ENCODE measurements at places on chromosomes 4 and X.
A peak's percentile ranks its signal among the peaks of the same experiment; 100 is the strongest.

DNA sequence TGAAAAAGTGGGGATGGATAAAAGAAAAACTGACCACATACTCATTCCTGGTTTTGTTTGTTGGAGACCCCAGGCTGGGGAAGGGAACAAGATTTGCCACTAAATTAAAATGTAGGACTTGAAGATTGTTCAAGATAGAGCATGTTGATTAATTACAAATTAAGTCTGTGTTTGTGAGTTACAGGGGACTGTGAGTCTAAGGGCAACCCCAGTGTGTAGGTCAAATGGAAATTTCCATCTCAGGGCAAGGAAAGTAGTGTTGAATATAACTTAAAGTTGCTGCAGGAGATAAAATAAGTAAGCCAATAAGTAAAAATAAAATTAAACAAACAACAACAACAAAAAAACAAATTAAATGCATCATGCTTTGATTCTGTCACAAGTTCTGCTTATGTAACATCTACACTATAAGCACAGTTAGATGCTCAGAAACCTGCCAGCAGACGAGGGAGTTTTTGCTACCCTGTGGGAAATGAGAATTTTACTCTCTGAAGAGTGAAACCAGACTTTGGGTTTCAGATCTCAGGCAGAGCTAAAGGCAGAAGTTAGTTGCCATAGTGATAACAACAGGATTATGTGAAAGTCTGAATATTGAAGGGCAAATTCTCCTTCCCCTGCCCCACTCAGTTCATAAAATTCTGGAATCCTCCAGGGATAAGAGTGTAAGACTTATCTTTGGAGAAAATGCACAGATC is 352.3 kb downstream of the GRXCR1 start:
- DNase-seq = no peak

GRCh38 chrX:1327651-1328304 is 8.8 kb upstream of the IL3RA start:
- no peak for DNase-seq

DNA sequence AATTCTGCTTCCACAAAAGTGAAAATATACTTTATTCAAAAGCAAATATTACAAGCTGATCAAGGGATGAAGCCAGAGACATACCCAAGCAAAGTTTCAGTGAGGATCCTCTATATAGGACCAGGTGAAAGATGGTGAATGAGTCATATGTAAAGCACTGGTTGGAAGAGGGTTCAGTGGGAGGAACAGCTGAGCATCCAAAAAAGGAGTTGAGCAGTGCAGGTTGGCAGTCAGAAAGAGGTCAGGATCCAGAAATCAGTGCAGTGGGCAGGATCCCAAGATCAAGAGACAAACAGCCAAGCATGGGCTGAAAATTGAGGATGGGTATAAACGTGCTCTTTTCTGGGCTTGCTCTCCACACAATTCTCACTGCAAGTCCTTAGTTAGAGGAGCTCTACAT is 30.3 kb downstream of the OTC start:
- DNase-seq = no peak

- no peak for DNase-seq
Observed at GRCh38 chr4:1980561-1981041, 28.2 kb downstream of the NELFA start.

- DNase-seq = no peak
Observed at GRCh38 chrX:83630662-83631061, 122.6 kb downstream of the POU3F4 start.

DNA sequence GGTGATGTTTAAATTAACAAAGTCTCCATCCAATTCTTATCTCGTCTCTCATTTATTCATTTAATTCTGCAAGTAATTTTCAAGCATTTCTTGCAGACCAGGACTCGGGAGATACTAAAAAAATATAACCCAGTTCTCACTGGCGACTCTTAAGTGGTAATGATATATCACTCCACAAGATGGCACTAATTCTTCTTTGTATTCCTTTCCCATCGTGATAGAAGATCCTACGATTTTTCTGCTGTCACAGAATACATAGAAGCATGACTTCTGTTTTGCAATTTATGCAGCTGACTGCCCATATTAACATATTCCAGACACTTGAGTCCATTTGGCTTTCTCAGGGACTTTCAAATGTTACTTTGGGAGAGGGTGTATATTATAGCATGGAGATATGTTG is 64.0 kb upstream of the FGF13 start:
- no peak for DNase-seq

DNA sequence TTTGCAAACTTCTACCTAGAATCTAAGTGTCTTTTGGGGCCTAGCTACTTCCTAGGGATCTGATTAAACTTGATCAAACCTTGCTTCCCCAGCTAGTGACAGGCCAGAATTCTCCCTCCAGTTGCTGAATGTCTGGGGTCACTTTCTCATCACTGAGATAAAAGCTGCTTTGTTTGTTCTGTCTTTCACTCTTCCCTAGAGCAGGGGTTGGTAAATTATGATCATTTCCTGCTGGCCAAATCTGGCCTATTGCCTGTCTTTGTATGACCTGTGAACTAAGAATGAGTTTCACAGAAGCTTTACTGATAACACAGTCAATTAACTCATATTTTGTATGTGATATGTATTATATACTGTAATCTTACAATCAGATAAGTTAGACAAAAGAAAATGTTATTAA is 157.8 kb upstream of the AADAT start:
- DNase-seq = no peak

- DNase-seq = no peak
Observed at GRCh38 chr4:183287677-183288076, 32.4 kb downstream of the CLDN22 start.

DNA sequence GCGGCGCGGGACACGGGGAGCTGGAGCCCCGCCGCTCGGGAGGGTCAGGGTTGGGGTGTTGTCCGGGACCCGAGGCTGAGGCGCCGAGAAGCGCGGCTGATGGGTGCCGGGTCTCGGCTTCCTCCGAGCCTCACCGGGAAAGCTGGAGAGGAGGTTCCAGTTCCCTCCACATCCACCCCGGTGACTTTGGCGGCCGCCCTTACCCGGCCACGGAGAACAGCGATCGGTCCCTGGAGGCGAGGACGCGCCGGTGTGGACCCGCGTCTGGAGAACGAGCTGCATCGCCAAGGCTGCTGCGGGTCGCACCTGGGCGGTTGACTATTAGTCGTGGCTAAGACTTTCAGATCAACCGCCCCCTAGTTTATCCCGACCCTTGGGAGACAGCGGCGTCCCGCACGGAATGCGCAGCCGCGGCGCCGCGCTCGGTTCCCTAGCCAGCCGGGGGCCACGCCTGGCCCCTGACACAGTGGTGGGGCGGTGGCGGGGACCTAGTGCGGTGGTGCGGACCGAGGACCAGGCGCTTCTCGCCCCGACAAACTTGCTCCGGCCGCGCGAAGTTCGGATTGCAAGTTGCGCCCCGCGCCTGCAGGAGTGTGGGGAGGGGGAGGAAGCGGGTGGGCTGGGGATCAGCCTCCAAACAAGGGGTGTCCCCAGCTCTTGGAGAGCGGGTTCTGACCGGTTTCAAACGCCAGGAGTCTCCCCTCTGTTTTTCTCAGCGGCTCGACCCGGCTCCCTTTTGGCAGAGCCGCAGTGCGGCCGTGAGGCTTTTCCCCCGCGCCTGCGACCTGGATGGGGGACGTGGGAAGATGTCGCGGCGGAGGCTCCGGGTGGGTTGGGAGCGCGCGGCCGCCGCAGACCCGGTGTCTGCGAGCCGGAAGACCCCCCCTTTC is 568 bp downstream of the FHDC1 start:
- DNase-seq = no peak

DNA sequence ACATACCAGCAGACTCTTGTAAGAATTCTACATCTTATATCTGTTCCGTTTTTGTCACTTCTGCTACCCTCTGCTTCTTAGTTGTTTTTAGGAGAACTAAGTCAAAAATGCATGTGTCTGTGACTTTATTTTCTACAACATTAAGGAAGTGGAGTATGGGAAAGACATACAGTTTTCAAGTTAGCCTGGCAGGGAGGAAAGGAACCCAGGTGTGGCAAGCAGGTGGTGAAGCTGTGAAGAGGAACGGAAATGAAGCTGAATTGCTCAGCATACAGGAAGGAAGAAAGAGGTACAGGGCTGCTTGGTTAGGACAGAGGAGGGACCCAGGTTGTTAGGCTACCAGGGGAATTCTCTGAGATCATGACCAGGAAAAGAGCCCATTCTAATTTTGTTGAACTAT is 9.4 kb downstream of the GPRIN3 start:
- no peak for DNase-seq

- no peak for DNase-seq
Observed at GRCh38 chr4:182238355-182238931, 4.8 kb upstream of the TENM3 start.

DNA sequence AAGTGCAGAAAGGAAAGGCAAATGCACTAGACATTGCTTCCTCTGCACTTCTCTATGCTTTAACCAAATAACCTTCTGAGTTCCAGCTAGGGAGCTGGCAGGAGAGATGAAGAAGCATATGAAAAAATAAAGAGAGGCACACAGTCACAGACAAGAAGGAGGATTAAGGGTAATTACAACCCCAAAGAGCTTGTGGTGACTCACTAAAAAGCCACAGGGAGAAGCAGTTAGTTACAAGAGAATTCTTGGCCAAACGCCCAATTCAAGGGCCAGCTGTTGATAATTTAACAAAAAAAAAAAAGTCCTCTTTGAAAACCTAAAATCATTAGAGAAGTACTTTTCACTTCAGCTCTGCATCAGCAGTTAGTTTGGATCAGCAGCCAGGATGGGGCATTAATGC is 478.0 kb downstream of the KCNIP4 start:
- no peak for DNase-seq

- DNase-seq = no peak
Observed at GRCh38 chr4:41957634-41958033, 22.4 kb downstream of the TMEM33 start.

DNA sequence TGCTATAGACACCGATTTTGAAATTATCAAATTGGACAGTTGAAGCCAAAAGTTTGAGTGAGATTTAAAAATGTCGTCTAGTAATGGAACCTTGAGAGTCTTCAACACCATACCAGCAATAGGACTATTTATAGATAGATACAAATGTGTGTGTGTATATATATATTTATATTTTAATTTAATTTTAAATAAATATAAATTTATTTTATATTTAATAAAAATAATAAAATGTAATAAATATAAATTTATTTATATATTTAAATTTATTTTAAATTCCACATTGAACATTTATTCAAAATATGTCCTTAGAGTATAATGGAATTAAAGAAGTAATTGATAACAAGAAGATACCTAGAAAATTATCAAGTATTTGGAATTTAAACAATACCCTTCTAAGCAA is 221.9 kb upstream of the CXXC4 start:
- DNase-seq = no peak

DNA sequence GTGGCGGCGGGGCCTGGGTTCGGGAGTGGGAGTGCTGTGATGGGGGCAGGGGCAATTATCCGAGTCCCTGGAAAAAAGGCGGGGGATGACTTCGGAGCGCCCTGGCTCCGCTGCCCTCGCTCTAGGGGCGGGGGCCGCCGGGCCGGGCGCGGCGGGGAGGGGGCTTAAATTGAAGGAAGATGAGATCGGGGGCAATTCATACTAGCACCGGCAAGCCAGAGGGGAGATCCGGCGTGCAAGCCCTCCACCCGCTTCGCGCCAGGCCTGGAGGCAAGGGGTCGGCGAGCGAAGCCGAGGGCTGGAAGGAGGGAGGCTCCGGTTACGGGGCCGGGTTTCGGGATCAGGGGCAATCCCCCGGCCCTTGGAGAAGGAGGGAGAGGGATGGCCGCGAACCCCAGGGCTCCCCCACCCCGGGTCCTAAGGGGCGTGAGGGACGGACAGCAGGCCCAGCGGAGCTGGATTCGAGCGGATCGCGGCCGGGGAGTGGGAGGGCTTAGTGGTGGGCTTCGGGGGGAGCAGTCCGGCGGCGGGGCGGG is 1.2 kb downstream of the BCORL1 start:
- DNase-seq = no peak

DNA sequence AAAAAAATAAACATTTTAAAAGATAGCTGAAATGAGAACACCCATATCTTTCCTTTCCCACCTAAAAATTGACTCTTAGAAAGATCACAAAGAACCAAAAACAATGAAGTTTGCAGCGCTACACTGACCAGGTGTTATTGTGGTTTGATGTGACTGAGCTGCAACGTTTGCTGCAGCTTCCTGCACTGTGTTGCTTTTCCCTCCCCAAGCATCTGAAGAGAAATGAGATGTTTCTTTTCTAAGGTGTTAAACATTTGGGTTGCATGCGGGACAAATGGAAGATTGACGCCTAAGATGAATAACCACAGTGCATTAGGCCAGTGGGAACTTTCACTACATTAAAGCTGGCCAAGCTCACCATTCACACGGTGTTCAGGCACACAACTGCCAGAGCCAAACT is 8.9 kb downstream of the LEF1 start:
- no peak for DNase-seq

DNA sequence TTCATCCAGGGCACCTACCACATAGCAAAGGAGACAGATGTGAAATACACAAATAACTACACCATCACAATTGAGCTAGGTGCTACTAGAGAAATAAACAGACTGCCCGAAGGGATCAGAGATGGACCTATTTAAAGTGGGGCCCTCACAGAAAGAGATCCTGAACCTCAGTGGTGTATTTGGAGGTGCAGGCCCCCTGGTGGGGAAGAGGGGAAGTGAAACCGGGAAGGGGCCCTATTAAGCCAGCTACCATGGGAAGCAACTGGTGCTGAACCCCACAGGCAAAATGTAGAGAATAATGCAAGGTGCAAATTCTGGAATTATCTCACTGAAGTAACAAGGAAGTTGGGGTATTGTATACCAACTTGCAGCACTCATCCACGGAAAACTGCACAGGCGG is 78.6 kb upstream of the FAM9A start:
- no peak for DNase-seq

GRCh38 chr4:92257931-92258857 is 45.6 kb upstream of the GRID2 start:
- no peak for DNase-seq

- no peak for DNase-seq
Observed at GRCh38 chr4:172818901-172819300, 349.7 kb upstream of the GALNT7 start.

DNA sequence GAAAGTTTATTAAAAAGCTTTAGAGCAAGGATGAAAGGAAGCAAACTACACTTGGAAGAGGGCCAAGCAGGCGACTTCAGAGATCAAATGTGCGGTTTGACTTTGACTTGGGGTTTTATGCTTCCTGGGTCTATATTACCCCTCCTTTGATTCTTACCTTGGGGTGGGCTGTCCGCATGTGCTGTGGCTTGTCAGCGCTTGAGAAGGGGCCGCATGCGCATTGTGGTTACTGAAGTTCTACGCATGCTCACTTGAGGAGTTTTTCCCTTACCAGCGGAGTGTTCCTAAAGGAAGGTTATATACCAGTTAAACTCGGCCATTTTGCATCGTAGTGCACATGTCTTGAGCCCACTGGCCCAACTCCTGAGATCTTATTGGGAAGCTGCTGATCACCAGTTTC is 9.9 kb downstream of the ZNF157 start:
- DNase-seq = peak; percentile 8

DNA sequence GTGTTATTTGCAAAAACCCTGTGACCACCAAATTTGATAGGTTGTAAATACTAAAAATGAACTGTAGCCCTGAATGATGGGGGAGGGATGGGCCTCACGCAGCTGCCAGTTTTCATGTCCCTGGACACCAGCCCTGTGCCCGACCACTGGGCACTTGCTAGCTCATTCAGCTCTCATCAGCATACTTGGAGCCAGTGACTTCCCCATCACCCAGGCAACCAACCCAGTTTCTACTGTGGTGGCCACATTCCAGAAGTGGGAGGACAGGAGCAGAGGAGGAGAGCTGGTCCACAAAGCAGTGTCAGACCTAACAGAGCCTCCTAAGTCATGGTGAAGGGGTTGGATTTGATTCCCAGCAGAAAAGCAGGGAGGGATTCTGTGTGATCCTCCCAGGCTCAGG is 128.2 kb downstream of the CPEB2 start:
- no peak for DNase-seq

GRCh38 chrX:123854329-123854728 is 5.5 kb upstream of the XIAP start:
- DNase-seq = no peak
